ENCODE measurements at places on chromosomes 1 and 21.

DNA sequence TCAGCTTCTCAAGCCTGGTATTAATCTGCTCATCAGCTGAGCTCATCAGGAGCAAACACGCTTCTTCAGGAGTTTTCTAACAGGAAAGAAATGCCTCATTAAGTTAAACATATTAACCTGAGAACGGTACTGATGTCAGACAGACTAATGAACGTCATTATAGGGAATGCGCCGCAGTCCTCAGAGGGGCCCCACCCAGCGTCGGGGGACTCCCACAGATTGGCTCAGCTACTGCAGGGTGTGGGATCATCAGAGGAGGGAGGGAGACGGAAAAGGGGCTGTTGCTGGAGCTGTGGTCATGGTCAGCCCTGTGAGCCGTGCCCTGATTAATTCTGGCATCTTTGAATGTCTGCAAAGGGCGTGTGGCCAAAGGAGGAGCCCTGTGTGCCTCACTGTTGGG, 348.5 kb downstream of the PTPRU start:
- DNase-seq = no peak

- no peak for DNase-seq
Observed at GRCh38 chr1:244344001-244344400, 107.7 kb downstream of the ADSS2 start.

- no peak for DNase-seq
Observed at GRCh38 chr1:1618396-1619068, 3.2 kb downstream of the MIB2 start.

GRCh38 chr1:179677882-179678281, 65.2 kb upstream of the FAM163A start:
- DNase-seq = no peak

DNA sequence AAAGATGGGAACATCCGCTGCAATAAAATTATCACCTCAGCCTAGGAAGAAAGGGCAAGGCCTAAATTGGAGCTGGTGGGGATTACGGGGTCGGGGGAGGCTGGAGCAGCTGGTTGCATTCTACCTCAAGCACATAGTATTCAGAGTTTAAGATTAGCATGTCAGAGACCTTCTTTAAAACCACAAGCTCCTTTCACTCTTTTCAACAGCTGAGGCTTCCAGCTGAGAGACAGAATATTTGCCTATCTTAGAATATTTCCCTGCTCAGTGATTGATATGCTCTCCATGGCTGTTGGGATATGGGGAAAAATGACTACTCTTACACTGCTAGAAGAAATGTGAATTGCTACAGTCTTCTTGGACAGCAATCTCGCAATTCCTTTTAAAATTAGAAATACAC, 248.6 kb downstream of the TBX15 start:
- no peak for DNase-seq

DNA sequence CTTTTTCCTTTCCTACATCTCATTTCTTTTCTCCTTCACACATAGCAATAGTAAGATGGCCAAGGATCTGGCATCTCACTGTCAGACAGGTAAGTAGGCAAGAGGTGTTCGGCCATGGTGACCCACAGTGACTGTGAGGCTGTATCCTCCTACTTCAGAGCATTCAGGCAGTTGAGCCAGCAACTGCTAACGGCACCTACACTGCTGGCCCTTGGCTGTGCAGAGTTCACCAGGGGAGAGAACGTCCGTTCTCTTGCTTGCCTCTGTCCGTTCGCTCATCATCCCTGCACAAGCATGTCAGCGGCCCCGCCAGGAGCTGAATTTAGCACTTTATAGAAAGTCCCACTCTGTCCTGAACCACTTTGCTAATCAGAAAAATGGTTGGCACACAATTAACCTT, 113.6 kb downstream of the GREM2 start:
- no peak for DNase-seq

DNA sequence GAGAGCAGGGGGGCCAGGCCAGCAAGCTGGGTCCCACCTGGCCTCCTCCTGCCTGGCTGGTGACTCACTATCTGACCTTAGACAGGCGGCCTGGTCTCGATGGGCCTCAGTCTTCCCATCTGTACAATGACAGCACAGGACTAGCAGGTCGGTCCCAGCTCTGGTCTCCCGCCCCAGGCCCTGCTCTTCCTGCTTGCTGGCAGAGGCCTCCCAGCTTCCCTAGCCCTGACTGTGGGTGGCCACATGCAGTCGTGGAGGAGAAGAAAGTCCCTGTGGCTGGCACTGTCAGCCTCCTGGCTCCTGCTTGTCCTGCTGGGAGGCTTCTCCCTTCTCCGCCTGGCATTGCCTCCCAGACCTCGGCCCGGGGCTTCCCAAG, 817 bp downstream of the EXTL1 start:
- DNase-seq = no peak
